ENCODE measurements at places on chromosomes 2 and 18.

DNA sequence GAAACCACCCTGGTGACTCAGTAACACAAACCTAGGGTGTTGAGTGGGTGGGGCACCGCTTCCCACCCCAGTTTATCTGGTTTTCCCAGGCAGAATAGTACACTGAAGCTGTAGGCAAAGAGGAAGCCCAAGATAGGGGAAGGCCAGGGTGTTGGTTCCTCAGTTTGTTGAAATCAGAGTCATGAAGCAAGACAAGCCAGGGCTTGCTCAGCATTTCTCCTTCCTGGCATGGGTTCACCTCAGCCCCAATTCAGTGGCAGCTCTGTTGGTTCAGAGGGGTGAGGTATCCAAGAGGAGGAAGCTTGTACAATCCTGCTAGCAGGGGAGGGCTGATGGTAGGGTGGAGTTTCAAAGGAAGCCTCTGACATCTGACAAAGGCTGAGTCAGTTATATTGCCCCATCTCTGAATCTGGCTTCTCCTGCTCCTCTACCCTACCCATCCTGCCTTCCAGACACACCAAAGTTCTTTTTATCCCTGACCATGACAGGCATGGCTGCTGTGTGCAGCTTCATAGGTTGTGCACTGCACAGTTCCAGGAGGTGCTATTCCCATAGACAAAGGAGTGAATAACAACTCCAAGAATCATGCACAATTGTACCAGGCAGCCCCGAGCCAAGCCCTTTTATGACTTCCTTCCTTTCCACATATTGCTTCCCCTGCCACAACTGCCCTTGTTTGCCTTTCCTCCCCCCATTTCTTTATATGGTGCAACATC lies 24.9 kb upstream of the RAB10 start:
- DNase-seq: no peak

DNA sequence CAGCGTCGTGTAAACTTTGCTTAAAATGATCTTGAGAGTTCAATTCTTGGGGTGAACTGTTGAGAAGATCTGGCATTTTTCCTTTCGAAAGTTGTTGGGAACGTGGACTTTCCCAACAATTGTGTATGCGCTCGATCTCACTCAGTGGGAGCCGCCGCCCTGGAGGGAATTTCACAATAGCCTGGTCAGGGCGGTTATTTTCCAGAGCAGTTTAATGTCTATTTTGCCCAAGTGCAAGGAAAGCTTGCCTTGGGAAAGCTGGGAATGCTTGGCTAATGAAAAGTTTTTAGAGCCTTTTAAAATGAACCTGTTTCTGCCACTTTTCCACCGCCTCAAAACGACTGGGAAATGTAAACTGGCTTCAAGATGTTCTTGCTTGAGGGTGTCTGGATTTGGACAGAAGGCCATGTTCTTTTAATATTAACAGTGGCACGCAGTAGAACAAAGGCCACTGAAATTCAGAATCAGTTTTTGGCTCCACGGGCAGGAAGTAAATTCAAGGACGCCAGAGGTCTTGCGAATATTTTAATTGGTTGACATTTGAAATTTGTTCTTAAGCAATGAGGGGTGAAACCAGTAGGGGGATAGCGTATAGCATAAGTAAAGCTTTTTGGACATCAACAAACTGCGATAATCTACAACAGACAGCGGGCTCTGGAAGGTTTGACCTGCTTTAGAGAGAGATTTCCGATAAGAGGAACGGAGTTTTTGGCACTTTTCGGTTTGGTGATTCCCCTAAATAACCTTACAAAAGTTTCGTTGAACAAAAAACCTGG lies 1.2 kb downstream of the CFLAR start:
- no peak for DNase-seq

- DNase-seq: no peak
Observed at GRCh38 chr2:85713836-85714235, 19.7 kb downstream of the GNLY start.

- DNase-seq: no peak
Observed at GRCh38 chr2:183998041-183998796, 600.1 kb upstream of the ZNF804A start.

DNA sequence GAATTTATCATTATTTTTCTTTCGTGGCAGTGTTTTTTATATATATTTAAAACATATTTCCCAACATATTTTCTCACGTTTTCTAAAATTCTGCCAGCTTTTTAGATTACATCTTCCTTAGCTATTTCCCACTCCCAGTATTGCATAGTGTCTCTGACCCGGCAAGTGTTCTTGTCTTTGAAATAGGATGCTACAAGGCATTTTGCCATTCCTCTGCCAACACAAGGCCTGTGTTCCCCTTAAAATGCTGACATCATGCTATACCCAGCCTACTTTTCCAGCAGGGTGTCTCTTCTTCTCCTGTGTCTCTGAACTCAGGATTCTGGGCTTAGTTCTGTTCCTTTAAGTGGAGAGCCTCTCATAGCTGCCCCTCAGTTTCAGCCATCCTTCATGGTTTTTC lies 115.2 kb downstream of the DIS3L2 start:
- DNase-seq: no peak

DNA sequence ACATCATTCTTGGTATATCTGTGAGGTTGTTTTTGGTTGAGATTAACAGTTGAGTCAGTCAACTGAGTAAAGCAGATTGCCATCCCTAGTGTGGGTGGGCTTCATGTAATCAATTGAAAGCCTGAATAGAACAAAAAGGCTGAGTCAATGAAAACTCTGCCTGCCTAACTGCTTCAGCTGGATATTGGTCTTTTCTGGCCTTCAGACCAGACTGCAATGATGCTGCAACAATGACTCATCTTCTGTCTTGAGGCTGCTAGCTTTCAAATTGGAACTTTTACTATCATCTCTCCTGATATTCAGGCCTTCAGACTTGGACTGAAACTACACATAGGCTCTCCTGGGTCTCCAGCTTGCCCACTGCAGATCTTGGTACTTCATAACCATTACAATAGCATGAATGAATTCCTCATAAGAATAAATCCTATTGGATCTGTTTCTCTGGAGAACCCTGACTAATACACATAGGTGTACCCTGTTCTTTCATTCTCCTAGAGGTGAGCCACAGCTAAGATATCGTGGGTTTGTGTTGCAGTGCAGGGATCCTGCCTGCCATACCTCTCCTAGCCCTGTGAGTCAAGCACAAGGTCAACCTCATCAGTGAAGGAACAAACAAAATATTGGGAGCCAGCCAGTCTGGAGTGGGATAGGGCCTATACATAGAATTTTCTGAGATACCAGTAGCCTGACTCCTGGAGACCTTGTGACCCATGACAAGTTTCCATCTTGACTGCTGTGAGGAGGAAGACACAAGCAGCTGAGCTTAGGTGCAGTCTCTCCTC lies 473.8 kb downstream of the DCC start:
- no peak for DNase-seq

DNA sequence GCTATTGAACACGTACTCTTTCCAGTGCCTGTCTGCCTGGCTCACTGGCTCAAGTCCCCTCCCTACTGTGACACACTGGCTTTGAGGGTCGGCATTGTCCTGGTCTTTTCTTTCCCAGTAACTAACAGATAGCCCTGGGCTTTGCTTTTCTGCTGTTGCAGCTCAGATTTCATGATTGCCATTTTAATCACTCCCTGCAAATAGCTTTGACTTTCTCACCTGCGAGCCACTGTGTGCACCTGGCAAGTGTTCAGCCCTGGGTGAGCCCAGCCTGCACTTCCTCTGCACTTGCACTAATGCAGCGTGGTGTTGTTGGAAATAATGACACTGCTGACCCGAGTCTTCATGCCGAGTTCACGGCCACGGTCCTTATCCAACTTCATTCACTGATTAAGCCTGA lies 52.9 kb downstream of the DCDC2C start:
- DNase-seq: no peak

DNA sequence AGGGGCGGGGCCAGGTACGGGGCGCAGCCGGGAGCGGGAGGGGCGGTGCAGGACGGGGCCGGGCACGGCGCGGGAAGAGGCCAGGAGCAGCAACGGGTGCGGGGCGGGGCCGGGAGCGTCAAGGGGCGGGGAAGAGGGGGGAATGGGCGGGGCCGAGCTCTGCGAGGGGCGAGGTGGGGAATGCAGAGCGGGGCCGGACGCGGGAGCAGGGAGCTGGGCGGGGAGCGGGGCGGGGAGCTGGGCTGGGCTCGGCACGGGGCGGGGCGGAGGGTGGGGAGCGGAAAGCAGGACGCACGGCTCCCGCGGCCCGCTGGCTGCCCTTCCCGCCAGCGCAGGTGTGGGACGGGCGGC lies at the start of gene IMPA2:
TSS of gene IMPA2 (plus strand) at position 316 of the 351 bp plus-strand sequence. CDS start 163 bp downstream, outside the sequence.
- DNase-seq: peak; percentile 67

- DNase-seq: no peak
Observed at GRCh38 chr18:3584897-3585460, 135.0 kb downstream of the TGIF1 start.

DNA sequence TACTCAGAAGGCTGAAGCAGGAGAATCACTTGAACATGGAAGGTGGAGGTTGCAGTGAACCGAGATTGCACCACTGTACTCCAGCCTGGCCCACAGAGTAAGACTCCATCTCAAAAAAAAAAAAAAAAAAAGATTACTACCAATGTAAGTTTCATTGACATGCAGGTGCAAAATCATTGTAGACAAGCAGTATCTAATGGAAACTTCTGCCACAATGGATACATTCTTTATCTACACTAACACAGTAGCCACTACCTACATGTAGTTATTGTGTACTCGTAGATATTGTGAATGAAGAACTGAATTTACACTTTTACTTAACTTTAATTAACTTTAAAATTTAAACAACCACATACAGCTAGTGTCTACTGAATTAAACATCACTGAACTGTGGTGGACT lies 10.6 kb downstream of the PPP3R1 start:
- no peak for DNase-seq

- no peak for DNase-seq
Observed at GRCh38 chr2:60549238-60549927, 4.1 kb downstream of the BCL11A start.

DNA sequence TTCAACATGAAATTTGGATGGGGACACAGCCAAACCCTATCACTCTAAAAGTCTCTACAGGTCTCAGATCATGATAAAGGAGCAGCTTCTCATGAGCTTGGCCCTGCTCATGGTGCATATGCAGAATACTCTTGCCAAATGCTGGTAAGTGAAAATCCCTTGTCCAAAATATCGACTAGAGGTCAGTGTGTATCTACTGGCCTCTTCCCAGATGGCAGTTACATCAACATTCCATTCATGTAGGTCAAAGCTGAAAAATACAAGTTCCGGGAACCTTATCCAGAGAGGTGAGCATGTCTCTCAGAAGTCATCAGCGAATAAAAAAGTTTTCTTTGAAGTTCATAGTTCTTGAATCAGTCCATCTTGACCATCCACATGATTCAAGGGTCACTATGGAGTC lies 7.6 kb upstream of the NT5C1B start:
- no peak for DNase-seq

- DNase-seq: no peak
Observed at GRCh38 chr2:111194835-111195621, 74.3 kb downstream of the BCL2L11 start.

GRCh38 chr2:149606251-149606811 lies 18.8 kb upstream of the MMADHC start:
- no peak for DNase-seq

DNA sequence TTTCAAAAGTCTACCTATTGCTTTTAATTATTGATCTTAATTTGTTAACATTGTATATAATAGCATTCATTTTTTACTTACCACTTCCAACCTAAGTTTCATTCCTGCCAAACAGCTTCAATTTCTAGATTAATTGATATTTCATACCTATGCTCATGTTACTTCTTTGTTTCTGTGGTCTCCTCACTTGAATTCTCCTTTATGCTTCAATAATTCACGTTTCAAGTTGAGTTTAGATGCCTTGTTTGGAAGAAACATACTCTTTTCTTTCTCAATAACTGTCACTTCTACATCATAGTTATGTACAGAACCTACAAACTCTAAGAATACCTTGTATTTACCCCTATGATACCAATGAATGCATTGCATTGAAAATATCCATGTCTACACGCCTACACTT lies 862.2 kb upstream of the LRATD1 start:
- no peak for DNase-seq

DNA sequence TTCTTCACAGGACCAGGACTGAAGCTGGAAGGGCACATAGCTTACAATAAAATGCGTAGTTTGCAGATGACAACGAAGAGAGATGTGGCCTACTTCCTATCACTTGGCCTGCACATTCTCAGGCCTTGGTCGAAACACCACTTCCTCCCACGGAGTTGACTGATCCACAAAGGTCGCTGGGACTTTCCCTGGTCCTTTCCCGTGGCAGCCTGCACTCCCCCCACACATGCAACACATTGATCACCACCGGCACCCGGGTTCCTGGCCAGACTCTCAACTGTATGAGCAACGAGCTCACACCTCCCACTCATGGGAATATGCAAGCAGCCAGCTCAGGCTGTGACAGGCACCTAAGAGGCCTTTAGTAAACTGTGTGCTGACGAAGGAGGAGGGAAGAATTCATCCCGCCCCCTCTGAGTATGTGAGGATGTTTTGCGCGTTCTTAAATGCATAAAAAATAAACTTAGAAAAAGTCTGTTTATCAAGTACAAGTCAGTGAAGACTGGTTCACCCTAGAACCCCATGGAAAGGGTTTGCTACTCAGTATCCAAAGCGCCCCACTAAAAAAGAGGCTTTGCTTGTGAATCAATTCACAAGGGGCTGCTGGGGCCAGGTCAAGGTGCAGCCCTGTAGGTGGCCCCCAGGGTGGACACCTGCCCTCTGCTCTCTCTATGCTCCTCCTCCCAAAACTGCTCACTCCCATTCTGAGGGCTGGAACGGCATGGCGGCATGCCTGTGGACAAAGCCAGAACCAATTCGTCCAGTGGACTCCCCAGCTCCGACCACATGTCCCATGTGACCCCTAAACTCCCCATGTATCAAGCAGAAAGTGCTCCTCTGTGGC lies 154.3 kb downstream of the EIPR1 start:
- DNase-seq: peak; percentile 94

GRCh38 chr2:162328424-162329157 lies 10.1 kb upstream of the IFIH1 start:
- no peak for DNase-seq

GRCh38 chr2:74747411-74748080 lies 86.4 kb upstream of the HK2 start:
- no peak for DNase-seq

DNA sequence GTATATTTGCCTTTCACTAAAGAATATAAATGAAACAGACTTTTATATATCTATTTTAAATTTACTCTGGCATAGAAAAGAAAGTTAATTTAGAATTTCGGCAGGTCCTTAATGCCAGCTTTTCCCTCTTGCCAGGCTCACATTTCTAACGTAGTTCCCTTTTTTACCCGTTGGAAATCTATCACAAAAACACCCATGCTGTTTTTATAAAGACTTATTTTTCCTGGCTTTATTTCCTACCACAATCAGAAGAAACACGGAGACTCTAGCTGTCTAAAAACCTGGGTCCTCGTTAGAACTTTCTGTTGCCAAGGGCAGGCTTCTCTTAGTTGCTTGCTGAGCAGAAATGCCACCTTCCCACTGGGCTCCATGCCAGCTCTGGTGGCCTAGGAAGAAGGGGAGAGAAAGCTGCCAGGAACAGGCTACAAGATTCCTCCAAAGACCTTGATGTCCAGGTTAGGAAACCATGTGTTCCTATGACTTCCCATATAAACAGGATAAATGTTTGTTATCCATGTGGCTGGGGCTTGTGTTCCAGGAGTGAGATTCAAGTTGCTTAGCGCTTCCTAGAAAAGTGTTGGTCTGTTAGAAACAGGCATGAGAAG lies 17.8 kb upstream of the TMEM18 start:
- no peak for DNase-seq

- DNase-seq: no peak
Observed at GRCh38 chr18:78240627-78241252, 738.9 kb upstream of the SALL3 start.

GRCh38 chr2:18380321-18380720 lies 180.1 kb downstream of the RDH14 start:
- DNase-seq: no peak

Data from posterior cingulate gyrus (tissue), 11 donors.